Naive thymus-derived CD8-positive, alpha-beta T cell (primary cell): ENCODE measurements at places on chromosomes 4 and X.

- DNase-seq, result no peak
These were observed 140.9 kb upstream of the KLF3 start for GRCh38 chr4:38523054-38523453.

DNA sequence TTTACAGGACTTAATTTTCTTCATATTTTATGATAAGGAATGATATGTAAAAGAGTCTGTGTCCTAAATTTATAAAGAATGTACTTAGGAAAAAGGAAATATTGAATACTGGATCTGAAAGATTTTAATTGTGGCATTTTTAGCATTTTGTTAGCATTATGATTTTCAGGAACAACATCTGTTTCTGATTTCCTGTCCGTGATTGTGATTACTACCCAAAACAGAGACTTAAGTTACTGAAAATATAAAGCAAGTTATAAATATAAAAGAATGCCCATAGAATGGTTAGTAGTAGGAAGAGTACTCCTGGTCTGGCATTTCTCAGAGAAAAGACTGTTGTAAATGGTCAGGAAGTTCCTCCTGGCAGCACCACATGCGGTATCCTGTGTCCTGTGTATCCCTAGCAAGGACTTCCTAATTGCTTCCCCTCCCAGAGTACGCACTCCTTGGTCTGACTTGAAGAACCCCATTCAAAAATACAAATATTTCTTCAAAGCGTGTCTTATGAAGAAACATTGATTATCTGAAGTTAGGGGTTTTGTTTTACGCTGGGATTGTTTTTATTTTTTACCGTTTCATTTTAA lies 88.9 kb downstream of the RS1 start:
- DNase-seq, result no peak

GRCh38 chr4:100935090-100935489 lies 412.2 kb downstream of the PPP3CA start:
- DNase-seq, result no peak

- DNase-seq, result no peak
These were observed 419.3 kb upstream of the SLIT2 start for GRCh38 chr4:19832411-19832810.

DNA sequence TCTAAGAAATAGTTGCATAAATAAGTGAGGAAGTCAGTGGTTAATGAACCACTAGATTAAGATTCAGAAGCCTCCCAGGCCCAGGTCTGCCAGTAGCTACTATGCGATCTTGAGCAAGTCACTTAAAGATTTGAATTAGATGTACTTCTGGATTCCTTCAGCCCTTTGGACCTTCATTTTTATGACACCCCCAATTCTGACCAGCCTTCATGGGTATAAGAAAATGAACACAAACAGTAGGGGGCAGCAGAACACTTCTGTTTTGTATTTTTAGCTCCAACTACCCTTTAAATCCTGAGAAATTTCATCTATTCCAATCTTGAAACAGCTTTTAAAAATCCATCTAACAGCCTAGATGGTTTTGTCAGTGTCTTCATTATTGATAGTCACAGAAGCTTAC lies 19.0 kb downstream of the TMEM47 start:
- no peak for DNase-seq

GRCh38 chr4:83569987-83570386 lies 34.1 kb downstream of the GPAT3 start:
- no peak for DNase-seq

DNA sequence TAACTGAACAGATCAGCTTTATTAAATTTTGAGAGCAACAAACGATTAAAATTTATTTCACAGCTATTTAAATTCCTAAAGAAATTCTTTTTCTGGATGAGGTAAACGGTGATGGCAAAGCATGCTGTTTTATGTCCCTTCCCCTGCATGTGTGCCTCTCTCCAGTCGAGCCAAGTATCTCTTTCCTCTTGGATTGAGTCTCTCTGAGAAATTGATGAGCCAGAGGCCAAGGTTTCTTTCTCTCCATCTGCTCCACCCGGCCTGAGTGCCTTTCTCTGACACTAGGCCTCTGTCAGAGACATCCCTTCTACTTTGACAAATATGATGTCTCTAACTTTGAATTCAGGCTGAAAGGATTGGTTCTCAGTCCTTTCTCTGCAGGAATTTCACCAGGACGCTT lies 42.6 kb upstream of the PARM1 start:
- DNase-seq, result no peak

DNA sequence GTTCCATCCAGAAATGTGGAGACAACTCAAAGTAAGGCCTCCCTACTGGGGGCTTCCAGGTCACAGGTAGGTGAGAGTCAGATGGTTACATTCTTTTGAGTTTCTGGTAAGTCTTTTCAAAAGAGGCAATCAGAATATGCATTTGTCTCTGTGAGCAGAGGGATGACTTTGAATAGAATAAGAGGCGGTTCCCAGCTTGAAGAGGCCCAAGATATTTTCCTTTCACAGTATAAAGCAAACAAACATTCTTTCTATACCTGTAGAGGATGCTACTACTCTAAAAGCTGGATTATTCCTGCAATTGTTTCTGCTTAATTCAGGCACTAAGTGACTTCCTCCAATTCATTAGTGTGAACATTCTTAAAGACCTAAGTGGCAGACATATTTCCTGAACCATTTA lies 44.4 kb downstream of the DIAPH2 start:
- DNase-seq, result no peak

GRCh38 chr4:93103042-93103441 lies 725.5 kb upstream of the ATOH1 start:
- no peak for DNase-seq

GRCh38 chr4:141229408-141230101 lies 8.9 kb downstream of the ZNF330 start:
- no peak for DNase-seq

DNA sequence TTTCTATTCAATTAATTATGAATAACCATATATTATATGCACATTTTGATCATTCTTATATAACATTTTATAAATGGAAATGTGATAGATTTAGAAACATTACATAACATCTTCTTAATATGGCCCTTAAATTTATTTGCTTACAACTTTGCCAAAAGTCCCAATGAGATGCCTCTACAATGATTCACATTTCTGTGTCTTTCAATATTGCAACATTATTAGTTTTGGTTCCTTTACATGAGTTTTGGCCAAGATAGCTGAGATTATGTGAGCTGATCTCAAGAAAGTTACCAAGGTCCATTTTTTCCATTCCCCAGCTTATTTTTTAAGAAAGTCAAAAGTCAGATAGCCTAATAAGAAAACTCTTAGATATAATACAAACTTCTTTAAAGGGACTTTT lies 361.2 kb downstream of the PCDH7 start:
- DNase-seq, result no peak

DNA sequence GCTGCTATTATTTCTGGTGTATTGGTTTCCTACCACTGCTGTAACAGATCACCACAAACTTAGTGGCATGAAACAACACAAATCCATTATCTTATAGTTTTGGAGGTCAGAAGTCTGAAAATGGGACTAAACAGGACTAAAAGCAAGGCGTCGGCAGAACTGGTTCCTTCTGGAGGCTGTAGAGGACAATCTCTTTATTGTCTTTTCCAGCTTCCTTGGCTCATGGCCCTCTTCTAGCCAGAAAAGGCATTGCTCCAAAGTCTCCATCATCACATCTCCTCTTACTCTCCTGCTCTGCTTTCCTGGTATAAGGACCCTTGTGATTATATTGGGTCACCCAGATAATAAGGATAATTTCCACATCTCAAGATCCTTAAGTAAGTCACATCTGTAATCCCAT lies 121.9 kb downstream of the CLCN4 start:
- DNase-seq, result no peak

- DNase-seq, result no peak
These were observed 4.0 kb downstream of the EFNB1 start for GRCh38 chrX:68832516-68833447.

GRCh38 chr4:41375561-41375960 lies 118.8 kb downstream of the UCHL1 start:
- DNase-seq, result no peak

DNA sequence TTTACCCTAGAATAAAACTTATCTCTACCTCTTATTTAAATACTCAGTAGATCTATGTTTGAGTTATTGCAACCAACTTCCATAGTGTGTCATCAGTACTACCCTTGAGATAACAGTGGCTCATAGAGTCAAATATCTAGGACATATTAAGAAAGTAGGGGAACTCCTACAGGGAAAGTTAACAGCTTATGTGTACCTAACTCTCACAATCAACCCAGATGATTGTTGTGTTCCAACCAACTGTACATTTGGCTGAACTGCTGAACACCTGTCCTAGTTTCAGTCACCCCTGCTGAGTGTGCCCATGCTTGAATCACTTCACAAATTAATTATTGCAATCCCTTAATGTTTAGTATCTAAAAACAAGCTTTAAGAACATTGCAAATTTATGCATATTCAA lies 244.2 kb upstream of the GRID2 start:
- DNase-seq, result no peak

- no peak for DNase-seq
These were observed 544.3 kb downstream of the TRIML1 start for GRCh38 chr4:188683571-188683970.

DNA sequence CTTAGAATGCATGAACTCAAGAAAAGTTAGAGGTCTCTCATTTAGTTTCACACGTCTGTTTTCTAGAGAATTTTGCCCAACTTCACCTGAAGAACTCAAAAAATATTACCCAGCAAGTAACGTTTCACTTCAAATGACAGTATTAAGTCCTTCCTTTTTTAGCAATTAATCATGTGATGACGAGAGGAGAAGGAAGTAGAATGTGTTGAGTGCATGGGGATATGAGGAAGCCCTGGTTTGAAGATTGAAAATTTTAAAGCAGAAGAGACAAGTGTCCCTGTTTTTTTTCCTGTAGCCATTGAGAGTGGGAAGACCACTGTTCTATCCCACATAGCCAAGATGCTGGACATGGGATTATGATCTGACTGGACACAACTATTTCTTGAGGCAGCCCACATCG lies 406.3 kb upstream of the CPEB2 start:
- no peak for DNase-seq

- DNase-seq, result no peak
These were observed 222.3 kb upstream of the BOD1L1 start for GRCh38 chr4:13849778-13850177.

DNA sequence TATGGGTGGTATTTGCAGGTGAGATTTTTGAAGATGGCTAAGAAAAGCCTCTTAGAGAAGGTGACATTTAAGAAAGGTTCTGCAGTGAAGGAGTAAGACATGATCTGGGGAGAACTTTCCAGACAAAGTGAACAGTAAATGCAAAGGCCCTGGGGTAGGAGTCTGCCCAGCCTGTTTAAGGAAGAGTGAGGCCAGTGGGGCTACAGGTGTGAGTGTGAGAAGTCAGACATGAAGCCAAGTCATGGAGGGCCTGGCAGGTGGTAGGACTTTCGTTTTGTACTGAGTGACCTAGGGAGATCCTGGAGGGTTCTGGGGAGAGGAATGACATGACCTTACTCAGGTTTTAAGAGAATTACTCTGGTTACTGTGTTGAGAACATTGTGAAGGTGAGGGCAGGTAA lies 21.5 kb downstream of the COQ2 start:
- no peak for DNase-seq

DNA sequence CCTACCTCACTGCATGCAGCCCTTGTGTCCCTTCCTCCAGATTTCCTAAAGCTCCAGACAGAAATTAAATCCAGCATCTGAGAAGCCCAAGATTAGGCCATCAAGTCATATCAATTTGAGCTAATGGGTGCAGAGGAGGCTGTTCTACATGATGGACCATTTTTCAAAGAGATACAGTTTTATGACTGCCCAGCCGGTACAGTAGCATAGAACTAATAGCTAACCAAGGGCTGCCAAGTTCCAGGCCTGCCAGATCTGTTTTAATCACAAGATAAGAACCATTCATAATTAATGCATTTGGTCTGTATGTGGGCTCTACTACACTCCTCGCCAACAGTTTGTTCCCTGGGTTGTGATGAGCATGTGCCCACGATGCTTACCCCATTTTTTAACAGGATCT lies 73.9 kb upstream of the PLAC1 start:
- DNase-seq, result no peak

DNA sequence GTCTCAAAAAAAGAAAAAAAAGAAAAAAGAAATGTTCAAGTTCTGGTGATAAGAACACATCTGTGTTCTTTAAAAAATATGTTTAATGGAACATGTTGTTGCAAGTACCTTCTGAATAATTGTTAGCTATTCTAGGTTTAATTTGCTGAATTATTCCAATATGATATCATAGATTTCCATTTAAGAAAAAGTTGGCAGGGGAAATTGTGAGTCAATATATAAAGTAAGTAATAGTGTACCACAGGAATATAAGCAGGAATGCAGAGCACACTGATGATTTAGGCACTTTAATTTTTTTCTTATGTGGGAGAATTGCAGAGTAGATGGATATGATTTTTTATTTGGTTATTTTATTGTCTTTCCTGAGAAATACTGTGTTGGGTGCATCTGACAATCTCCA lies 190.7 kb downstream of the RPA4 start:
- DNase-seq, result no peak

DNA sequence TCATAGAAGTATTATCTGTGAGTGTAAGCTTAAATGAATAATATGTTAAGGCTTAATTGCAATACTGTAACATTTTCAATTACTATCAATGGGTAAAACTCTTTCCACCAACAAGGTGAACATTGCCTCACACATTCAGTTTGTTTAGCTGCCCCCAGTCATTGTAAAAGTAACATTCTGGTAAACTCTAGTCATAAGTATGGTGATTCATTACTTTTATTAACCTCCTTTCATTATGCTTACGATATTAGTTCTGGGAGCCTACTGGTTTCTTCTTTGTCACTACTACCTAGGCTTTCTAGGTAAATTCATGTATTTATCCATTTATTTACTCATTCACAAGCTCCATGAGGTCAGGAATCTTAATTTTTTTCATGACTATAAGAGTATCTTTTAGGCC lies 412.8 kb upstream of the SLIT2 start:
- no peak for DNase-seq

GRCh38 chr4:85600501-85600900 lies 125.6 kb downstream of the ARHGAP24 start:
- DNase-seq, result no peak

GRCh38 chr4:165839615-165840333 lies 33.3 kb upstream of the TLL1 start:
- DNase-seq, result no peak

- no peak for DNase-seq
These were observed 40.4 kb downstream of the UNC5C start for GRCh38 chr4:95508421-95508820.

GRCh38 chrX:47523713-47524166 lies 37.3 kb upstream of the ARAF start:
- DNase-seq, result no peak

DNA sequence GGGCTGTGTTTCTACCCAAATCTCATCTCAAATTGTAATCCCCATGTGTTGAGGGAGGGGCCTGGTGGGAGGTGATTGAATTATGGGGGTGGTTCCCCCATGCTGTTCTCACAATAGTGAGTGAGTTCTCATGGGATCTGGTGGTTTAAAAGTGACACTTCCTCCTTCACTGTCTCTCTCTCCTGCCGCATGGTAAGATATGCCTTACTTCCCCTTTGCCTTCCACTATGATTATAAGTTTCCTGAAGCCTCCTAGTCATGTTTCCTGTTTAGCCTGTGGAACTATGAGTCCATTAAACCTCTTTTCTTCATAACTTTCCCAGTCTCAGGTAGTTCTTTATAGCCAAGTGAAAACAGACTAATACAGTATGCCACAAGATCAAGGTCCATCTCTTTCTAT lies 70.0 kb upstream of the MSX1 start:
- no peak for DNase-seq

- no peak for DNase-seq
These were observed 1685.9 kb upstream of the TENM3 start for GRCh38 chr4:180557348-180557747.

GRCh38 chr4:5962416-5962815 lies 55.8 kb downstream of the C4orf50 start:
- DNase-seq, result no peak
